ENCODE measurements at places on chromosomes 1 and 21. TPM values are rescaled to one million over a fixed set of nuclear protein-coding genes. Genes with fewer than 3 reads are reported as not detected.

DNA sequence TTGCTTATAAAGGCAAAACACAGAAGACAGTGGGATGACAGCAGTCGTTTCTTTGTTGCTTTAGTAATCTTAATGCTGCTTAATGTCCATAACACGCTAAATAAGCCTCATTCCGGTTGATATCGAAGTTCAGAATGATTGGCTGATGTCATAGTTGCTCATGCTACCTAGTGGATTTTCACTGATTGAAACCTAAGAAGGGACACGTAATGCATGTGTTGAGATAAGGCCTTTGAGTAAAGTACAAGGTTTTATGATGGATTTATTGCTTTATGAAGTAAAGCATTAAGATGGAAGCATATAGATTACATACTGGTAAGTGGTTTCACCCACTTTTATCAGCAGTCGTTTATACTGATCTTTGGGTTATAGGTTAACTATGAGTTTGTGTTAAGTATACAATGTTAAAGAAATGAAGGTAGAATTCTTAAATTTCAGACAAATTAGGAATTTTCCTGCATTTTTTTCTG is 25.1 kb downstream of the IARS2 start:
- H3K27ac ChIP-seq = no peak overlapping the region
- no peak for DNase-seq
- H3K36me3 ChIP-seq = no peaks in the 10 kb centered on the region
- H3K27me3 ChIP-seq = no peaks in the 10 kb centered on the region

- no peaks in the 10 kb centered on the region for H3K36me3 ChIP-seq
- H3K4me3 ChIP-seq = no peak overlapping the region
- DNase-seq = no peak
- no peak overlapping the region for H3K27ac ChIP-seq
- H3K4me1 ChIP-seq = no peaks in the 10 kb centered on the region
Measured at GRCh38 chr21:30033441-30033840, 93.6 kb upstream of the GRIK1 start.

DNA sequence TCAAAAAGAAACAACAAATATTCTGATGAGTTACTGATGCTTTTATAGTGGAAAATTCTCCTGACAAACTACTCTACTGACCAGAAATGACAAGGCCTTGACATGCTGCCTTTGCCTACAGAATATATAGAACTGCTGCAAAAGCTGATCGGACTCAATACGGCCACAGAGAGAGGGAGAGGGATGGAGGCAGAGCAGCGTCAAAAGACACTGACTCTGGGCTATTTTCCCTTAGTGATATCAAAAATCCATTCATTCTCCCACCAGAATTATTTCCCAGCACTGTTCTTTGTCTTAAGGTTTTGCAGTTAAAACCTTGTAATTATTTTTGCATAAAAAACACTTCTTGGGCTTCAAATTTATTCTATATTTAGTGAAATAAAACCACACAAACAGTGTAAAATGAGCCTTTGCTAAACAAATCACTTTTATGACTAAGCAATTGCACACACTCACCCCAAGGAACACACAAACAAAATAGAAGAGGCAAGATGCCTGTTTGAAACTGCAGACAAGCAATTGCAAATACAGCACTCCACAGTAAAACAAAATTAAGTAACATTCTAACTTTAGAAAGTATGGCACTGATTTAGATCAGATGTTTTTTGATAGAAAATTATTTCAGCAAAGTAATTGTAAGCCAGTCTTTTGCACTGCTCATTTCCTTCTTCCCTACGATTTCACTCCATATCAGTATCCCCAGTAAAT is 1036.4 kb downstream of the ADGRL2 start:
- H3K36me3 ChIP-seq = no peaks in the 10 kb centered on the region
- H3K4me1 ChIP-seq = no peaks in the 10 kb centered on the region
- H3K4me3 ChIP-seq = no peak overlapping the region
- no peaks in the 10 kb centered on the region for H3K27me3 ChIP-seq

GRCh38 chr1:244097523-244098405 is 46.7 kb downstream of the ZBTB18 start:
- no peaks in the 10 kb centered on the region for H3K4me1 ChIP-seq
- DNase-seq = no peak
- no peaks in the 10 kb centered on the region for H3K36me3 ChIP-seq
- no peaks in the 10 kb centered on the region for H3K27me3 ChIP-seq

GRCh38 chr1:2190491-2190976 is 4.0 kb downstream of the FAAP20 start:
- peak overlapping the region; percentile 58 for H3K4me3 ChIP-seq
- peaks cover 25% of the 10 kb centered on the region for H3K4me1 ChIP-seq
- no peak for DNase-seq
- H3K36me3 ChIP-seq = no peaks in the 10 kb centered on the region

GRCh38 chr1:209866201-209866600 is 38.4 kb downstream of the UTP25 start:
- DNase-seq = no peak
- peaks cover 4% of the 10 kb centered on the region for H3K4me1 ChIP-seq
- H3K36me3 ChIP-seq = no peaks in the 10 kb centered on the region
- no peaks in the 10 kb centered on the region for H3K27me3 ChIP-seq
- H3K27ac ChIP-seq = no peak overlapping the region

GRCh38 chr1:9200441-9200840 is 34.1 kb upstream of the H6PD start:
- H3K4me3 ChIP-seq = no peak overlapping the region
- DNase-seq = no peak
- no peaks in the 10 kb centered on the region for H3K36me3 ChIP-seq
- H3K27me3 ChIP-seq = no peaks in the 10 kb centered on the region
- H3K4me1 ChIP-seq = peaks cover 5% of the 10 kb centered on the region
- H3K27ac ChIP-seq = no peak overlapping the region

DNA sequence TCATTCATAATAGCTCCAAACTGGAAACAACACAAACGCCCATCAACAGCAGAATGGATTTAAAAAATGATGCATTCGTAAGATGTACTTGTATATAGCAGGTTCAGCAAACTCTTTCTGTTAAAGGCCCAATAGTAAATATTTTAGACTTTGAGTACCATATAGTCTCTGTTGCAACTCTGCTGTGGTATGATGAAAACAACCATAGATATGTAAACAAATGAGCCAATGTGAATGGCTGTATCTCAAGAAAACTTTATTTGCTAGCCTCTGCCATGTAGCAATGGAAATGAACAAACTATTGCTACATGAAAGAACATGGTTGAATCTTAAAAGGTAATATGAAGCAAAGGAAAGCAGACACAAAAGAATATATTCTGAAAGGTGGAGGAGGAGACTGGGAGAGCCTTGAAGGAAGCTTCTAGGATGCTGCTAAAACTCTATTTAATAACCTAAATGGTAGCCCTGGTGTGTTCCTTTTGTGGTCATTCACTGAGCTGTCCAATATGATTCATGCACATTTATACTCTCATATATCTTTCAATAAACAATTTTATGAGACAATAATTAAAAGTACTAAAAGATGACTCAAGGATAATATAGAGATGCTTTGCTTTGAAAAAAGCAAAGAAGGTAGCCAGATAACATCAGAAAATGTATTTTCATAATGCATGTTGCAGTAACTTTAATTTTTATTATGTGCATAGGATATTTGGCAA is 29.1 kb upstream of the FMO3 start:
- no peak overlapping the region for H3K27ac ChIP-seq
- H3K4me1 ChIP-seq = no peaks in the 10 kb centered on the region
- DNase-seq = no peak
- no peak overlapping the region for H3K4me3 ChIP-seq
- H3K27me3 ChIP-seq = no peaks in the 10 kb centered on the region

DNA sequence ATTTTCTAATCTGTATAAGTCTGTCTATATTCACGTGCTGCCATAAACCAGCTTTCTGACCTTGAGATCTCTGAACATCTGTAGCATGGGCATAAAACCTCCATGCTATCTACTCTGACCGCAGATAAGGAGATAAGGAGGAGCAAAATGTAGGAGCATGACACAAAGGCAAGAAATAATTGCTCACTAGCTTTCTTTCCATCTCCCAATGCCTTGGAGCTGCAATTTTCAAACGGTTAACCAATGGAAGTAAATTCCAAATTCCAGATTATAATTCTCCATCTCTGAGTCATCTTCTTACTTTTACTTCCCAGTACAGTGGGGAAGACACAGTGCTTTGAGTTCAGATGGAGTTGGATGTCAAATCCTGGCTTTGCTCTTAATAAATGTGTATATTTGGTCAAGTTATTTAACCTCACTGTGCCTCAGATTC is 41.6 kb downstream of the CD58 start:
- no peaks in the 10 kb centered on the region for H3K27me3 ChIP-seq
- H3K27ac ChIP-seq = no peak overlapping the region
- H3K4me1 ChIP-seq = no peaks in the 10 kb centered on the region
- no peak for DNase-seq
- no peak overlapping the region for H3K4me3 ChIP-seq

DNA sequence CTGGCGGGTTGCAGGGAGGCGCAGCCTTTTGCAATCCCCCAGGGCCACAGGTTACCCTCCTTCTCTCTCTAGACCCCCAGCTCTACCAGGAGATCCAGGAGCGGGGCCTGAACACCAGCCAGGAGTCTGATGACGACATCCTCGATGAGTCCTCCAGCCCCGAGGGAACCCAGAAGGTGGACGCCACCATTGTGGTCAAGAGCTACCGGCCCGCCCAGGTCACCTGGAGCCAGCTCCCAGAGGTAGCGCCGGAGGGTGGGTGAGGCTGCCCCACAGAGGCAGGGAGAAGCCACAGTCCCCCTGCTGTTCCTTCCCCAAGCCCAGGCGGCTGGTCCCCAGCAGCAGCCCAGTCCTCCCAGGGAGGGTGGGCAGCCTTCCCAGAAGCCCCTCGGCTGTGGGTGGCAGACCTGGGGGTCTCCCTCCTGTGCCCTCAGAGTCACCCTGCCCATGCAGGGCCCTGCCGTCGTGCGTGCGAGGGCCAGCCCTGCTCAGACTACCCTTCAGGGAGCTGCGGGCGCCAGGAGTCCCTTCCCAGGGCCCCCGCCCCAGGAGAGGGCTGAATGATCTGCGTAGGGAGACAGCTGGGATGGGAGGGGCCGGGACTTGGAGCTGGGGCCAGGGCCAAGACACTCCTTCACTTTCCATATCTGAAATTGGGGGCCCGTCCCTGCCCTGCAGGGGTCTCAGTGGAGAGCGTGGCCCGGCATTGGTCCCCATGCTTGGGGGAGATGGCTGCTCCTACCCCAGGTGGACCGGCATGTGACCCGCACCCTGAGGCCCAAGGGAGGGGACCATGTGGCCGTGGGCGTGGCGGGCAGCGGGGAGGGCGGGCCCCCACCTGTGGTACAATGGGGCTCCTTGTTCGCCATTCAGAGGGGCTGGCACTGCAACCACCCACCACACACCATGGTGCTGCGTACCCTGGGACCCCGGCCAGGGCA is 12.9 kb downstream of the ARHGEF16 start:
- no peak overlapping the region for H3K4me3 ChIP-seq
- no peak overlapping the region for H3K27ac ChIP-seq
- no peaks in the 10 kb centered on the region for H3K36me3 ChIP-seq
- H3K27me3 ChIP-seq = no peaks in the 10 kb centered on the region

DNA sequence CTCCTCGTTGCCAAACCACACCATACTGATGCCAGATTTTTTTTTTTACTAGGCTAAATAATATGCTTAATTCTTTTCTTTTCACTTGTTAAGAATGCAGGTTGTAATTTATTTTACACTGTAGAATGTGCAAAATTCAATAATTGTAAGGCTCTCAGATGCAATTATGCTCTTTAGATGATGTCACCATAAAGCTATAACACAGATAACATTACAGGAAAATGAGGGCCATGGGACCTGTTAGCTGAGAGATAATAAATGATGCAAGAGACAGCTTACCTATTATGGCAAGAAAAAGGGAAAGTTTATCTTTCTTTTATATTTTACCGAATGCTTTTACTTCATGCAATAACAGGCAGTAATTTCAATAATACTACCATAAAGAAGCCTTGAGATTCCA is 35.4 kb downstream of the CHRM3 start:
- no peak overlapping the region for H3K27ac ChIP-seq
- no peaks in the 10 kb centered on the region for H3K36me3 ChIP-seq
- H3K4me3 ChIP-seq = no peak overlapping the region
- no peaks in the 10 kb centered on the region for H3K27me3 ChIP-seq

DNA sequence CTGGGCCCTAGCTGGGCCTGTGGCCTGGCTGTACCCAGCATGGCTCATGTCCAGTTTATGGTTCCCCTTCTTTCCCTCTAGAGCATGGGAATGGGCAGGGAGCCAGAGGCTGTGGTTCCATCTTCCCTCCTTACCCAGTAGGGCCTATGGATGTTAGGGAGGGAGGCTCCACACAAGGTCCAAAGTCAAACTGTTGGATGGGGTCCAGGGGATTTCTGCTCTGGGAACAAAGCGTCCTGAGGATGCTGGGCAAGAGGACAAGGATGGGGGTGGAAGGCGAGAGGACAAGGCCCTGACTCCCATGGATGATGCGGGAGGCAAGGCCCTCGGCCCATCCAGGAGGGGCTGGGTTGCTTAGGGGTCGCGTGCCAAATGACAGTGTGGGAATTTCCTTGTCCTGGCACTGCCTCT is 17.3 kb downstream of the CSF1 start:
- no peak overlapping the region for H3K4me3 ChIP-seq
- H3K27me3 ChIP-seq = no peaks in the 10 kb centered on the region
- DNase-seq = peak; percentile 77
- no peaks in the 10 kb centered on the region for H3K36me3 ChIP-seq

DNA sequence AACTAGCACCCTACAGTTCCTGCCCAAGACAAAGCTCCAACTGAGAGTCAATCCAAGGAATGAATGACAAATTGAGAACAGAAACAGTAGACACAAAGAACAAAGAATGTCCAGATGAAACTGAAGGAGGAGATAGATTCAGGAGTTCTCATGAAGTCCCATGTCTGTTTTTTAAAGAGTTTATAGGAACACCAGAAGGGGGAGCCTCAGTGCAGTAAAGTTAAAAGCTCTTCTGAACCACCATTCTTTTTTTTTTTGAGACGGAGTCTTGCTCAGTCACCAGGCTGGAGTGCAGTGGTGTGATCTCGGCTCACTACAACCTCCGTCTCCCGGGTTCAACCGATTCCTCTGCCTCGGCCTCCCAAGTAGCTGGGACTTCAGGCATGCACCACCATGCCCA is 323.6 kb downstream of the MRPL39 start:
- no peak overlapping the region for H3K4me3 ChIP-seq
- no peak for DNase-seq
- no peaks in the 10 kb centered on the region for H3K4me1 ChIP-seq

GRCh38 chr1:183039985-183040447 is 16.8 kb downstream of the LAMC1 start:
- H3K4me3 ChIP-seq = no peak overlapping the region
- H3K27me3 ChIP-seq = no peaks in the 10 kb centered on the region
- no peak for DNase-seq
- no peaks in the 10 kb centered on the region for H3K36me3 ChIP-seq
- H3K4me1 ChIP-seq = peaks cover 10% of the 10 kb centered on the region

SAMD13 gene
- 2.9 TPM for polyA plus RNA-seq

CYP4B1 gene
- 0.38 TPM for polyA plus RNA-seq

RAB7B gene
- 3.0 TPM for polyA plus RNA-seq

ALDH4A1 gene
- polyA plus RNA-seq = 9.7 TPM

KLHDC8A gene
- 112 TPM for polyA plus RNA-seq

BMP8B gene
- 0.16 TPM for polyA plus RNA-seq

OR10J1 gene
- not detected for polyA plus RNA-seq

NOS1AP gene
- 1.8 TPM for polyA plus RNA-seq
